ENCODE measurements at places on chromosomes 5 and 9.

GRCh38 chr5:179170606-179171005 is 110.4 kb downstream of the ZNF354C start:
- DNase-seq: no peak

DNA sequence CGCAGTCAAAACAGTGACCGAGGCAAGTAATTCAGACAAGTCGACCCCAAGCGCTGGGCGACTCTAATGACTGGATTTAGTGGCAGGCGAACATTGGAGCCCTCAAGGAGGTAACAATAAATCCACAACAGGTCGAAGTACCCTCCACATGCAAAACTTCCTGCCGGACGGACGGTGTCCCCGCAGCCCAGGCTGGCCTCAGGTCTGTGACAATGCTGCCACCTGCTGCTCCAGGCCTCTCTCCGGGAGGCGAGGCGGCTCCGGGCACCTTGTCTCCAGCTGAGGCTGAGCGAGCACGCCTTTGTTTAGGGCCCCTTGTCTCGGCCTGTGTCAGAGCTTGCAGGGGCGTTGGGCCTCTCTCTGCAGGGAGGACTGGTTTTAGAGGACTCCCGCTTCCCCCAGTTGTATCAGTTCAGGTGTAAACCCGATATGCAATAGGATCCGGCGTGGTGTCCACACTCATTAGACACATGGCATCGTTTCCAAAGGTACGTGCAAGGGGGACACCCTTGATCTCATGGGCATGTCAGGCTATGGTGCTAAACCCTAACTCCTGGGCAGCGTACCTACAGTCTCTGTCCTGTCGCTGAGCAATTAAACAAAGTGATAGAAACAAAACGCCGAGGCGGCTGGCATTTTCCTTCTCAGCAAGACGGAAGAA is 628.0 kb upstream of the ADAMTS16 start:
- no peak for DNase-seq

DNA sequence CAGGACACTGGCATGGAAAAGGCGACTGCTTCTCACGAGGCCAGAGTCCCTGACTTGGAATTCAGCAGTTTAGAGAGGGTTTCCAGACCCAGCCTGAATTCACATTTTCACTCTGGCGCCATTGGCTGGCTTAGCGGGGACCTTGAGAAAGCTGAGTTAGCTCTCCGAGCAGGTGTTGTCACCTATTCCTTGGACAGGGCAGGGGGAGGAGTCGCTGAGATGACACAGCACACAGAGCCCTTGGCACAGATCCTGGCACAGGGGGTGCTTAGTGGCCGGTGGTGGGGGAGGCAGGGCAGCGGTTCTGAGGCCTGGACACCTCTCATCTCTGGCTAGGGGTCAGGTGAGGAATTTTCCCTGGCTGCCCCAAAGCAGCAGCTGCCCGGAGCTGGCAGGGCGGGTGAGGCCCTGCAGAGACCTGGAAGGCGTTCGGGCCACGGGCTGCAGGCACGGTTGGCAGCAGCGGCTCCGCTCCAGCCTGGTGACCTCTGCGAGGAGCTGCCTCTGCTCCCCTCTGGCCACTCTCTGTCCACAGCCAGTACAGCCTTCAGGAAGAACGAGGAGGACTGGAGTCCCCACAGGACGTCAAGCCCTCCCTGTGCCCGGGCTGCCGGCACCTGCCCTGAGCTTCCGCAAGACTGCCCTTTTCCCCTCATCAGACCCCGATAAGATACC is 72.4 kb upstream of the RAPGEF1 start:
- DNase-seq: no peak

GRCh38 chr9:3931996-3932906 is 367.6 kb downstream of the GLIS3 start:
- DNase-seq: peak; percentile 26

DNA sequence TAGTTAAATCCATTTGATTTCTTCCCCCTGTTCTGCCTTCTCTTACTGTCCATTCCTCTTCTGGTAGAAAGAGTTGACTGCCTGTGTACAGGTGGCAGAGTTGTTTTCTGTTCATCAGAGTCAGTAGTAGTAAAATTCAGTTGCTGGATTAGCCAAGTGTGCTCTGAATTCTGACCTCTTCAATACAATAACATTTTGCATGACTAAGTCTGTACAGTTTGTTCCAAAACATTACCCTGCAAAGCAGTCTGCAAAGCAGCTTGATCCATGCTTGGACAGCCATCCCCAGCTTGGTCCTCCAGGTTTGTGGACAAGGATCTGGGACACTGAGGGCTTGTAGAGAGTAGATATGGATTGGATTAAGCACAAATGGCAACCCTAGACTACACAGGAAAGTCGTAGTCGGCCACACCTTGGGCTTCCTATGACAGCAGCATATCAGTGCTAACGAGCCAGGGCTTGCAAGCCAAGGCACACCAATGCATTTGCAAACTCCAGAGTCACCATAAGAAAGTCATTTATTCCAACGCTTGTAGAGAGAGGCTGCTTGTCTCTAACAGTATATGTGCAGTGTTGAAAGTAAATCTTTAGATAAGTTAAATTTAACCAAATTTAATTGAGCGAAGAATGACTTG is 25.2 kb downstream of the IL12B start:
- DNase-seq: peak; percentile 6

DNA sequence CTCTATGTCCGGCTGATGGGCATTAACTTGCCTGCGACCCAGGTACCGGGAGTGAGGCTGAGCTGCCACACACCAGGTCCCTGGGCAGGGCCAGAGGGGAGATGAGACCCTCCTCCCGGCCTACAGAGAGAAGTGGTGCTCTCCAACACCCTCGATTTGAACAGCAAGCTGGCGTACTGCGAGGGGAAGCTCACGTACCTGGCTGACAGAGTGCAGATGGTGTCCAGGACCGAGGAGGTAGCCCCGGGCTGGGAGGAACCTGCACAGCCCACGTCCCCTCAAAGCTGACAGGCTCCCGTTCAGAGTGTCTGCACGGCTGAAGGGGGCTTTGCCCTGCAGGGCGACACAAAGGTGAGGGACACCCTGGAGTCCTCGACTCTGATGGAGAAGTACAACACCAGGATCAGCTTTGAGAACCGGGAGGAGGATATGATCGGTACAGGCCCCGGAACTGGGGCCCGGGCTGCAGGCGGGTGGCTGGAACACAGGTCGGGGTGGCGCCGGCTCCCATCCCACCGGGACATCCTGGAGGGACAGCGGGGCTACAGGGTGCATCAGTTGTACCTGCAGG is 1.0 kb upstream of the RABL6 start:
- no peak for DNase-seq

DNA sequence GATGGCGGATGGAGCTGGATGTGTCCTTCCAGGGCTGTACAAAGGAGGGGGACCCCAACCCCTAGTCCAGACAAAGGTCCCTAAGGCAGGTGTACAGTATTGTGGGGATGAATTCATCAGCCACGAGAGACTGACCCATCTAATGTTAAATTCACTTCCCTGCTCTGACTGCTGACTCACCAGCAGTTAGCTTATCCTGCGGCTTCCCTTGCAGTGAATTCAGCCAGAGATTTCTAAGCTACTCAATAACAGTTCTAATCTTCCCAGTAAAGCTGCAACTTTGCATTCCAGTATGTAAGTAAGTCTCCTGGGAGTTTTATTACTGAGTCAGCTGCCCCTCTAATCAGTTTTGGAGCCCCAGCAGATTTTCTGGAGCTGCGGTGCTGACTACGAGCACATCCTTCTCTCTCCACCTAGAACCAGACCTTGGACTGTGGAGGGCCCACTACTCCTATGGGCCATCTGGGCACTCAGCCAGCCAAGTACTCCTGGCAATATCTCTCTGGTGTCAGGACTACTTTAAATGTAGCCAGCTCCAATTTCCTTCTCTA is 16.1 kb downstream of the B4GALT1 start:
- peak; percentile 95 for DNase-seq

DNA sequence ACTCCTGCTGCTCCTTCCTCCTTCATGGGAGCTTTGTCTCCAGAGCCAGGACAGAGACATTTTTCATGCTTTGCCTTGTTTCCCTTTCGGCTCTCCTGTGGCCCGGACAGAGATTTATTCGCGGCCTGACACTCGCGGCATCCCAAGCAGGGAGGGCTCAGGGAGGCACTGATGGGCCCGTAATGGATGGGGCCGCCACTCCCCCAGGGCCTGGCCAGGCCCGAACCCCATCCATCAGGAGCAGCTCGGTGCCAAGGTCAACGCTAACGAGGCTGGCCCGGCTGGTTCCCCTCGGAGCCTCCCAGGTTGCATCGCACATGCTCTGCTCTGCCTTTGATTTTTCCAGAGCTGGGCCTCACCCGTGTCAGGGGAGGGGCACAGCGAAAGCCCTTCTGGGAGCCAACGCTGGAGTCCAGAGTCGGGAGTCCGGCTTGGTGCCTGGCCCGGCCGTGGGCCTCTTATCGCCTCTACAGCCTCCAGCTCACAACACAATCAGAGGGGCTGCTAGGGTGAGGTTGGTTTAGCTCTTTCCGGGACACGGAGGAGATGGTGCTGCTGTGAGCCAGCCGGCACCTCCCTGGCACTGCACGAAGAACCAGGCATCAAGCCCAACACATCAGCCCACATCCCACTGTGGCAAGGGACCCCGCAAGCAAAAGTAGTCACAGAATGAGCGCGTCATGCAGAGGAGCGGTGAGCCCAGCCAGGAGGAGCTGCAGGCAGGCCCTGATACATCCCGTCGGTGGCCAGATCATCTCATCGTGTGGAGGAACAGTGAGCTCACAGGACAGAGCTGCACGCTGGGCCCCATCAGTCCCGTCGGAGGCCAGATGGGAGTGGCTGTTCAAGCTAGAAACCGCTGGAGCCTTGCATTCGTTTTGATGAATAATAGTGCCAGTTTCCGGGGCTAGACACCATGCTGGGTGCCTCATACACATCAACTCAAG is 72.2 kb upstream of the BARHL1 start:
- no peak for DNase-seq

GRCh38 chr9:129075996-129076639 is 4.8 kb upstream of the DOLPP1 start:
- DNase-seq: no peak

- DNase-seq: no peak
Measured at GRCh38 chr9:109475526-109475925, 22.6 kb downstream of the PTPN3 start.

- no peak for DNase-seq
Measured at GRCh38 chr9:98134702-98135557, 15.9 kb upstream of the TRIM14 start.

DNA sequence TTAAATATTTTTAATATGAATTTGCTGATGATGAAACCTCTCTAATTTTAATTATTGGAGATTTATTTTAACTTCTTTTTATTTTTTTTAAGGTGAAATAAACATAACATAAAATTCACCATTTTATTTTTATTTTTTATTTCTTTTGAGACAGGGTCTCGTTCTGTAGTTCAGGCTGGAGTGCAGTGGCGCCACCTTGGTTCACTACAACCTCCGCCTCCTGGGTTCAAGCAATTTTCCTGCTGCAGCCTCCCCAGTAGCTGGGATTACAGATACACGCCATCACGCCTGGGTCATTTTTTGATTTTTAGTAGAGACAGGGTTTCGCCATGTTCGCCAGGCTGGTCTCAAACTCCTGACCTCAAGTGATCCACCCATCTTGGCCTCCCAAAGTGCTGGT is 402.9 kb downstream of the PRR16 start:
- DNase-seq: no peak

DNA sequence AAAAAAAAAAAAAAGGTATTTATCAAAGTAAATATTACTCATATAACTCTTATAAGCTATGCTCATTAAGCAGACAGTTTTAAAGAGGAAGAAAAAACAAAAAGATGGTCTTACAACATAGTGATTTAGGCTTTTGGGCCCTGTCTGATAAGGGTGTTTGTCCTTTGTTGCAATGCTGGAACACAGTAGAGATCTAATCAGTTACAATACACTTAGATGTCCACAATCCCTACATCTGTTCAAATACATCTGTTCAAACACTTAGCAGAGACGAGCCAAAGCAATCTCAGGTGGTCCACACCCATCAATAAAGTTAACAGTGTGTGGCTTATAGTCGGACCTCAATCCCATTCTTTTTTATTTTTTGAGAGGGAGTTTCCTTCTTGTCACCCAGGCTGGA is 11.0 kb downstream of the PRXL2C start:
- DNase-seq: no peak

- no peak for DNase-seq
Measured at GRCh38 chr5:144710637-144711036, 540.0 kb downstream of the KCTD16 start.

GRCh38 chr9:25702536-25702935 is 24.3 kb upstream of the TUSC1 start:
- no peak for DNase-seq

DNA sequence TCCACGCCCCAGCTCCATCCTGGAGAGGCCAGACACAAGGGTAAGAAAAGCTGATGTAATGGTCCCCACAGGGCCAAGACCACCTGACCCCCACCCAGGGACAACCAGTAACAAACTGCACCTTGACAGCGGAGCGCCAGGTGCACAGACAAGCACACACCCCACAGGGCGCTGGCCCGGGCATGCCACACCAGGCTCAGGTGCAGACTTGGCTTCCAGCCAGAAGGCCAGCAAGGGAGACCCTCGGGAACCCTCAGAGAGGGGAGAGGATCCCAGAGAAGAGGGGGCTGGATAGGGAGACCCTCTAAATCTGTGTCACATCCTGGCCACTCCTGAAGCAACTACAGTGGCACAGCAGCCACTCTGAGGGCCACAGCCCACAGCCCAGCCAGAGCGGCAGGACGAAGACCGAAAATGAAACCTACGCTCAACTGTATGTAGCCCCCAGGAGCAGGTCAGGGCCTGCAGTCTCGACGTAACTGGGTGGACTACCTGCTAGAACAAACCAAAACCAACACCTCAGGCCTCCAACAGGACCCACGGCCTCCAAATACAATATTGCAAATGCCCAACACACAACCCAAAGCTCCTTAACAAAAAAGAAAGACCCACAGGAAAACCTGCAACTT is 18.5 kb downstream of the CAMSAP1 start:
- no peak for DNase-seq

DNA sequence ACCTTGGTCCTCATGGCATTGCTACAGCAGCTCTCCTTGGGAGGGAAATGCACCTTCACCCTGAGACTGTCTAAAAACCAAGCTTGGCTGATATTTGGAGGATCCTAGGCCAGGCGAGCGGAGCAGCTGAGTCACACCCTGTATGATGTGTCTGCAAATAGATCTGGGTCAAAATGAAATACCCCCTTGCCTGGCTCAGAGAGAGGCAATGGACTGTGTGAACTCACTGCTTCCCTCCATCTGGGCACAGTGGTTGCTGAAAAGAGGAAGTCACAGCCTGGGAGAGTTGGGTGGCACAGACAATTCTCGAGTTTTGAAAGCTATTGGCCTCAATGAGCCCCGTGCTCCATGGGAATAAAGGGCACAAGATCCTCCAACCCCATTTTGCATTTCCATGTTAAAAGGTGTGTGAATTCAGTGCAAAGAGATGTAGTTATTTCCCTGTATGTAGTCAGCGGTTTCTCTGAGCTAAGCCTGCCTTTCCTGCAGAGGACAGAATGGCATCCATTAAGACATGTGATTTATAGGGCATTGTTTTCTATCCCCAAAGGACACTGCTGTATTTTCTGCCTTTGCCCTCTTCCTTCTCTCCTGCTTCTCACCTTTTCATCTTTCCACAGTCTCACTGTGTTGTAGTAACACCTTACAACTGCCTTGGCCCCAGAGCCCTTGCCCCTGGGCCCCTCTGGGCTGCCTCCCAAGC is 177.2 kb downstream of the GADD45G start:
- no peak for DNase-seq

- no peak for DNase-seq
Measured at GRCh38 chr5:164617290-164617689, 1111.9 kb downstream of the MAT2B start.
